ENCODE measurements at places on chromosomes 16 and 17. TPM values are rescaled to one million over a fixed set of nuclear protein-coding genes. Genes with fewer than 3 reads are reported as not detected.

GRCh38 chr17:20999044-20999573, 43.7 kb downstream of the USP22 start:
- no peak for DNase-seq

- DNase-seq = no peak
These were observed 49.9 kb downstream of the BAIAP2 start for GRCh38 chr17:81084680-81085419.

The CNP gene
- total RNA-seq = 79.4 TPM

DNA sequence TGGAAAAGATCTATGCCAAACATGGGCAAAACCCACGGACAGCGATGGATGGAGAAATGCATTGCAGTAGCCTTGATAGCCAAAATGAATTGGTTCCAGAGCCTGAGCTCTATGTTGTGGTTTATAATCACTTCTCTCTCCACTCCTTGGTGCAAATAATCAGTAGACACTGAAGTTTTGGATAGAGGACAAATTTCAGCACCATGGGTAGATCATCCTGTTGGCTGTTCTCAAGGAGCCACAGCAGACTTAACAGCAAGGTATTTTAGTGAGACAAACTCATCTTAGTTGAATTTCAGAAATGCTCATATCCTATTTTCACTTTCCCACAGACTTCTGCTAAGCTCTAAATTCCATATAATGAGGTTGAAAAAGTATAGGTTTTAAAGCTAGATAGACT, 88.3 kb upstream of the CCL1 start:
- DNase-seq = no peak

DNA sequence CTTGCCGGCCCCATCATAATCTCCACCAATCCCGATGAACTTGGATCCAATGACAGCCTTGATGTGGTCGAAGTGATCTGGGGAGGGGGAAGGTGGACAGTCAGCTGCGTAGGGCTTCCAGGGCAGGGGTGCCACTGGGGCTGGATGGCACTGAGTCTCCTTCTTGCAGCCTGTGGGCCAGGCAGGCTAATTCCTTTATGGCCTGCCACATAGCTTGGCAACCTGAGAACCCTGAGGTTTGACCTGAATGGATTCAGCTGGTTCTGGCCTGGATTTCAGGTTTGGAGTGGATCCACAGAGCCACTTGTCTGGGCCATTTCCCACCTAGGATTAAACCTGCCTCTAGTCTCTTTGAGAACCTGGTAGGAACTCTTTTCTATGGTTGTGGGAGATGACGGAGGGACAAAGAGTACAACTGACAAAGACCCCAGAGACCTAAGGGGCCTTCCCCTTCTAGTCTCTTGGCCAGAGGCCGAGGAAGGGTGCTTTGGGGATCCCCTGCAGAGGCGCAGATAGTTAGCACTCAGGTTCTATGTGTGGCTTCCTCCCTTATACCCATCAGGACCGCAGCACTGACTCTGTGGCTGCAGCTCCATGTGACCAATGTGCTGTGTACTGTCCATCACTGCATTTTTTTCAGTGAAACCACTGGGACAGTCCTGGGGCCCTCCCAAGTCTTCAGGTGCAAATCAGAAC, 9.2 kb upstream of the DPEP3 start:
- DNase-seq = no peak

DNA sequence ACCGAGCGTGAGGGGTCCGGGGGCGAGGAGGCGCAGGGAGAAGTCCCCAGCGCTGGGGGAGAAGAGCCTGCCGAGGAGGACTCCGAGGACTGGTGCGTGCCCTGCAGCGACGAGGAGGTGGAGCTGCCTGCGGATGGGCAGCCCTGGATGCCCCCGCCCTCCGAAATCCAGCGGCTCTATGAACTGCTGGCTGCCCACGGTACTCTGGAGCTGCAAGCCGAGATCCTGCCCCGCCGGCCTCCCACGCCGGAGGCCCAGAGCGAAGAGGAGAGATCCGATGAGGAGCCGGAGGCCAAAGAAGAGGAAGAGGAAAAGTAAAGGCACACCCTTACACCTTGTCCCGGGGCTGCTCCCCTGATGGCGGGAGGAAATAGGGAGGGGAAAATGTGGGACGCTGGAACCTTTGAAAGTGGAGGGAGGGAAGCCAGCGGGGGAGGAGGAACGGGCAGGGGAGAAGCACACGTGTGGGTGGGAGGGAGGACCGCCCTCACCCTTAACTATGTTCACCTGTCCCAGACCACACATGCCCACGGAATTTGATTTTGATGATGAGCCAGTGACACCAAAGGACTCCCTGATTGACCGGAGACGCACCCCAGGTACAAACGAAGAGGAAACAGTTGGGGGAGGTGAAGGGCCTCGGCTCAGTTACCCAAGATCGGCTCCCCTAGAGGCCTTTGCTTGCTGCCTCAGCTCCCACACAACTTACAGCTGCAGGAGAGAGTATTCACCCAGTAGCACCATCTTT, 916 bp downstream of the PAGR1 start:
- DNase-seq = no peak

The RNF43 gene
- total RNA-seq = 0.15 TPM

- DNase-seq = no peak
These were observed 5.0 kb upstream of the NAGLU start for GRCh38 chr17:42530952-42531454.

The CCL8 gene
- not detected for total RNA-seq

DNA sequence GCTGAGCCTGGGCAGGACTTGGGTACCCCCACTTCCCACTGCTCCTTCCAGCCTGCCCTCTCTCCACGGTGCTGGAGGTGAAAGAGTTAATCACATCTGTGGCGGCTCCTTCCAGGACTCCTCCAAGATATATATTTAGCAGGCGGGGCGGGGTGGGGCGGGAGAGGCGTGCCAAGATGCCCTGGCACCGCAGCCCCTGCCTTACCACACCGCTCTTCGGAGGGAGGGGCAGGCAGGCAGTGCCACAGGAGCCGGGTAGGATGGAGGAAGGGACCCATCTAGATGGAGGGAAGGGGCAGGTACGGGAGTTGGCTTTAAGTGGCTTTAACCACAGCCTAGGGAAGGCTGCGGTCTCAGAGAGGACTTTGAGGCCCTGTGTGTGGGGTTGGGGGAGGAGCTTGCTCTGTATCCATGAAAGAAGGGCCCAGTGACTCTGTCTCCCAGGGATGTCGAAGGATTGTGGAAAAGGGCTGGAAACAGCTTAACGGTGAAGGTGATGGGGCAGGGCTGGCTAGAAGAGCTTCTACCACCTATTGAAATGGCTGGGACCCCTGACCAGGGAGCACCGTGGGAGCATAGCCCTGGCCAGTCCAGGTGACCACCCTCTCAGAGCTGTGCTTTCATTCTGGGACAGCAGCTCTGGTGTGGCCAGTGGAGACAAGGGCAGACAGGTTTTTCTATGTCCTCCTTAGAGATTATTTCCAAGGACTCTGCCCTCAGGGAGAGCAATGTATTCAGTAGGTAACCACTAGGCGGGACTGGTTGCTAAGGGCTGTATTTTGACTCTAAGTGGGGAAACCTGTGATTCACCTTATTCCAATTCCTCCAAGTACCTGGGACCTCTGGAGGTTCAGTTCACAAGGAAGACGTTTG, 13.0 kb downstream of the GPR142 start:
- DNase-seq = no peak

The NPIPA8 gene
- 0.41 TPM for total RNA-seq

- DNase-seq = no peak
These were observed 10.2 kb downstream of the FLII start for GRCh38 chr17:18248300-18248731.

DNA sequence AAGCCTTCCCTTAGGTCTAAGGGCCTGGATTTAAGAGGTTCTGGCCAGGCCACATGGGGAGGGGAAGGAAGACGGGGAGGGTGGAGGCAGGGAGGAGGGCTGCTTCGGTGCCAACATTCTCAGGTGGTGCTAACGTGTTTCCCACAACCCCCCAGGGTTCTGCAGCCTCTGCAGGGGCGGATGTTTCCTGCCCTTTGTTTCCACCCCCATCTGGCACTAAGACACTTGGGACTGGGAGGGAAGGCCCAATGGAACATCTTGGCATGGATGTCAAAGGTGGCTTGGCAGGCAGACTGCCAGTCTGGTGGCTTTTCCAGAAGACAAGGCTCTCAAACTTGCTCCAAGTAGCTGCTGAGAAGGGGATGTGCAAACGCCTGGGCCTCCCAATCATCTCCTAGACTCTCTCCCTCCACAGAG, 12.7 kb downstream of the HIC1 start:
- DNase-seq = no peak

DNA sequence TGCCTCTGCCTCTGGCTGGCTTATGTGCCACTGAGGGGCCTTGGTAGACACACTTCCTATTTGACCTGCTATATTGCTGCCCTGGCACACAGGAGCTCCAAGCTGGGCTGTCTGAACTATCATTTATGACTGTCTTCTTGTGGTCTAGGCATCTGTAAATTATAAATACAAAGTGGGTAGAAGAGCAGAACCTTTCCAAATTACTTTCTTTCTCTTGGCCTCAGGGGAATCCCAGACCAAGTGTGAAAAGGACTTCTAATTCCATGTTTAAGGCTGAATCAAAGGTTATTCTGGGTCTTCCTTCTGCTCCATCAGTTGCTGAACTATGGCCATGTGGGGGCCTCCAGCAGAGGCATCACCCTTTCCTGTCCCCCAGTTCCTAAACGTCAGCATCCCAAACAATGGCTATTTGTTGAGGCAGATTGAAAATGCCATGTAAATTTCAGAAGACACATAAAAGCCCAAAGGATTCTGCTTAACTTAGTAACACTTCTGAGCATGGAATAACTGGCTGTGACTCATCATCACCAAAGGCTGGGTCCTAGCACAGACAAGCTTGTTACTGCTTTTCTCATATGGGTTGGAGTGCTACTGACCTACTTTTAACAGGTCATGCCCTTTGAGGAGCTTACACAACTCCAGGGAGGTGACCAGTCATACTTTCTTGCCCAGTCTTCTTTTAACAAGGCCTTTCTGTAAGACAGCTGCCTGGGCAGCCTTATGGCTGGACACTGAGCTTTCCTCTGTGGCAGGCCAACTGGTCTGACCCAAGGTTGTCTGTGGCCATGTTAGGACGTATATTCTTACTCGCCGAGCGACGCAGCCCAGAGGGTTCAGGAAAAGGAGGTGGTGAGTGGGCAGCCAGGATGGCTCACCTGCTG, 154.8 kb downstream of the VPS53 start:
- DNase-seq = no peak

The KRT36 gene
- total RNA-seq = not detected

DNA sequence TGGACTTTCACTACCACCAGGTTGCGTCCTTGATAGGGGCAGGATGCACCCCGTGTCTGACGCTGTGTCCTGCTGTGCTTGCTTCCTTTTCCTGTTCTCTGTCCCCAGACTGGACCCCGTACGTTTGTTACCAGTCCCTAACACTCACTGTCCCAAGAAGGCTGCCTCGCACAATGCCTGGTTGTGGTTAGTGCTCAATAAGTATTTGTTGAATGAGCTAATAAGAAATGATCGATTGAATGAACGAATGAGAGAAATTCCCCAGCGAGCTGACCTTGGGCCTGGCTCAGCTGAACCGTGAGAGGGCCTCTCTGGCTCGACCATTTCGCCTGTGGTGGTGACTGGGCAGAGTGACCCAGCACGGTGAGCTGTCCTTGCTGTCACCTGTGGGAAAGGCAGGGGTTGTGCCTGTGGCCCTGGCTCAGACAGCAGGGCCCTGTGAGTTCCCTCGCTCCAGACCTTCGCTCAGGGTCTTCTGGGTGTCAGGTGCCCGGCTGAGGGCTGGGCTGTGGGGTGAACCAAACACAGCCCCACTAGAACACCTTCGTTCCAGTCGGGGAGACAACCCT, 20.9 kb downstream of the CMIP start:
- no peak for DNase-seq

DNA sequence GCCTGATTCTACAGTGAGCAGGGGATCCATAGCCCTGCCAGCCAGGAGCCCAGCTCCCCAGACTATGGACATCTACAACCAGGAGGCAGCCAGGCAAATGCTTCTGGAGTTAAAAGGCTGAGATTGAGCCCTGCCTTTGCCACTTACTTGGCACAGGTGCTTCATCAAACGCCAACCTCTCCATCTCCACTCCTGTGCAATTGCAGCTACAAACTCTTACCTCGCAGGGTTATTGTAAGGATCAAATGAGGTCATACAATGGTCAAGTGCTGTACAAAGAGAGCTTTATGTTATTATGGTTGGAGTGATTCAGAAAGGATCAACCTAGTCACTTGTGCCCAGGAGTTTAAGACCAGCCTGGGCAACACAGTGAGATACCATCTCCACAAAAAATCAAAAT, 9.8 kb upstream of the MYO18A start:
- DNase-seq = no peak

DNA sequence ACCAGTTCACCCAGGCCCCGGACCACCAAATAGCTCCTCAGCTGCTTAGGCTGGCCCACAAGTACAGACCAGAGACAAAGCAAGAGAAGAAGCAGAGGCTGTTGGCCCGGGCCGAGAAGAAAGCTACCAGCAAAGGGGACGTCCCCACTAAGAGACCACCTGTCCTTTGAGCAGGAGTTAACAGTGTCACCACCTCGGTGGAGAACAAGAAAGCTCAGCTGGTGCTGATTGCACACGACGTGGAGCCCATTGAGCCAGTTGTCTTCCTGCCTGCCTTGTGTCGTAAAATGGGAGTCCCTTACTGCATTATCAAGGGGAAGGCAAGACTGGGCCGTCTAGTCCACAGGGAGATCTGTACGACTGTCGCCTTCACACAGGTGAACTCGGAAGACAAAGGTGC, 15.4 kb downstream of the FOXF1 start:
- no peak for DNase-seq

- no peak for DNase-seq
These were observed 985 bp upstream of the SLFN12 start for GRCh38 chr17:35433075-35433894.

DNA sequence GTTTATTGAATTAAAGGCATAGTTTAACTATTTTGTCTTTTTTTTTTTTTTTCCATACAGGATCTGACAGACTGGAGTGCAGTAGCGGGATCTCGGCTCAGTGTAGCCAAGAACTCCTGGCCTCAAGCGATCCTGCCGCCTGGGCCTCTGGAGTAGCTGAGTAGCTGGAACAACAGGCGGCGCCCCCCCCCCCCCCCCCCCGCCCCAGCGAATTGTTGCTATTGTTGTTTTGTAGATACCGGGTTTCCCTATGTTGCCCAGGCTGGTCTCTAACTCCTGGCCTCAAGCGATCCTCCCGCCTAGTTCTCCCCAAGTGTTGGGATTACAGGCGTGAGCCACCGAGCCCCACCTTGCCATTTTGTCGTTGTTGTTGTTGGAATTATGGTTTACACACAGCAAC, 1.3 kb upstream of the CENPV start:
- peak; percentile 37 for DNase-seq

DNA sequence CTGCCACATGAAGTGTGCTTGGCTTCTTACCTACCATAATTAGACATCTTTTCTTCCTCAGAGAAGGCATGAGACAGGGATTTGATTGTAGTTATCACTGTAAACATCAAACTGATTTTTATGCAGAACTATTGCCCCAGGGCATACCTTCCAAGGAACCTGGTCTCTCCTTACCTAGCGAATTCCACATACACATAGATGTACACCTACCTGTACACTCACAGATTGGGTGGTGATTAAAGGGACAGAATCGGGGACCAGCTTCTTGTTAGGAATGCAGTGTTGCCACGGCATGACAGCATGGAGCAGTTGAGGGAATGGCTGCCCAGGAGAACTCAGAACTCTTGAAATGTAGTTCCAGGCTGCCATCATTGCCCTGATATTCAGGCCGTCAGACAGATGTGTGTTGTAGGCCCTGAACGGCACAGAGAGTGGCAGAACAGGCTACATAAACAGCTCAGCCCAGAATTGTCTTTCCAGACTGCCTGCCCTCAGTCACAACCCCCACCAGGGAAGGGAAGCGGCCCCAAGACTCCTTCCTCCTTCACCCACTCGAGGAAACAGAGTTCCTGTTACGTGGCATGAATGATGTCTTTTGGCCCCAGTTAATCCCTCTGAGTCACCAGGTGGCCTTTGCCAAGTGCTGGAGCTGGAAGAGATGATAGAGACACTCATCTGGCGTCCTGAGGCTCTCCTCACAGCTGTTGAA, 17.8 kb upstream of the NAGLU start:
- DNase-seq = peak; percentile 52
